ENCODE measurements at places on chromosomes 7 and 10.
A peak's percentile ranks its signal among the peaks of the same experiment; 100 is the strongest.

DNA sequence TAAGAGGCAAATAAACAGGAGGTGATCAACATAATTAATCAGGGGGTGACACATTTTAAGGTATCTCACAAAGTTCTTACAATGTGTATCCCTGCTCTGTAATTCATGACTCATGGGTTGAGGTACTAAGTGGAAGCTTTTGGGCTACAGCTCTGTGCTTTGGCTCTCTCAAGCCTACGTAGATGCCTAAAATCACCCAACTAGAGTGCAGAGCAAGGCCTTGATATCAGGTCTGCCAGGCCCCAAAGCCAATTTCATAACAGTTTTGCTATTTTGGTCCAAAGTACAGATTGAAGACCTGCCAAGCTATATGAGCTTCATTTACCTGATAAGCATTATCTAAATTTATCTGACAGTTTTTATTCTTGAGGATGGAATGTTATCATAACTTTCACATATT lies 175.3 kb upstream of the BET1 start:
- no peak for DNase-seq

DNA sequence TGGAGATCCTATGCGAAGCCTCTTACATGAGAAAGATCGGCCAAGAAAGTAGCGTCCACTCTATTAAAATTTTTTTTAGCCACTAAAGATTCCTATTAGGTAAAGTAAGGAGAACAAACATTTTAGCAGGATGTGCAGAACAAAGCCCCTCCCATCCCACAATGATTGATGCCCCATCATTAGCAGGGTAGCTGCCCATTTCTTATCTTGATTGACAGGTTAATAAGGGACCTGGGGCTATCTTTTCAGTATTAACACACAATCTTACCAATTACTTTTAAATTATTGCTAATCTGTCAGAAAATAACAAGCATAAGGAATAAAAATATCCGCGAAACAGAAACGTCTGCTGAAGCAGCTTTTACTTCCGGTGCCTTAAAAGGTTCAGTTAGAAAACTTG lies 5.1 kb downstream of the FZD8 start:
- DNase-seq, result no peak

- DNase-seq, result no peak
These were observed 44.5 kb upstream of the TRIM8 start for GRCh38 chr10:102599565-102600327.

DNA sequence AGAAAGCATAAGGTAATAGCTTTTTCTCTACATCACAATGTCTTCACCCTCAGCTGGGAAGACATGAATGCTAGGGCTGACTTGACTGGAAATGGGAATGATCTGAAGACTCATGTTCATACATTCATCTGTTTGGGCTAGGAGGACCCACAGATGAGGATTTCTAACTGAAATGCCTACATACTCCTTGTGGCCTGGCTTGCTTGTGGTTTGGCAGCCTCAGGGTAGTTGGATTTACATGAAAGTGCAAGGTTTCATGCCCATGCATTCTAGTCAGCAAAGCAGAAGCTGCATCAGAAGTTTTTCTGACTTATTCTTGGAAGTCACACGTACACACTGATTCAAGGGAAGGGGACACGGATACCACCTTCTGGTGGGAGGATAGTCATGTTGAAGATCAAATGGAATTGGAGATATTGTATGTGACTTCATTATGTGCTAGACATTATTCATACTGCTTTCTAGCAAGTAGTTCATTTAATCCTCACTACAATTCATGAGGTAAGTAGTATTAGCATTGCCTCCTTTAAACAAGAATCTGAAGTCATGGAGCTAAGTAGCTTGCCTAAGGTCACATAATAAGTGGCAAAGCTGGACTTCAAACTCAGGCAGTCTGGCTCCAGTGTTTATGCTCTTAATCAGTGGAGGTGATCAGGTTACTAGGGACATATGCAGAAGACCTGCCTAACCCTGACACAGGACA lies 957.0 kb downstream of the LRMDA start:
- DNase-seq, result no peak

DNA sequence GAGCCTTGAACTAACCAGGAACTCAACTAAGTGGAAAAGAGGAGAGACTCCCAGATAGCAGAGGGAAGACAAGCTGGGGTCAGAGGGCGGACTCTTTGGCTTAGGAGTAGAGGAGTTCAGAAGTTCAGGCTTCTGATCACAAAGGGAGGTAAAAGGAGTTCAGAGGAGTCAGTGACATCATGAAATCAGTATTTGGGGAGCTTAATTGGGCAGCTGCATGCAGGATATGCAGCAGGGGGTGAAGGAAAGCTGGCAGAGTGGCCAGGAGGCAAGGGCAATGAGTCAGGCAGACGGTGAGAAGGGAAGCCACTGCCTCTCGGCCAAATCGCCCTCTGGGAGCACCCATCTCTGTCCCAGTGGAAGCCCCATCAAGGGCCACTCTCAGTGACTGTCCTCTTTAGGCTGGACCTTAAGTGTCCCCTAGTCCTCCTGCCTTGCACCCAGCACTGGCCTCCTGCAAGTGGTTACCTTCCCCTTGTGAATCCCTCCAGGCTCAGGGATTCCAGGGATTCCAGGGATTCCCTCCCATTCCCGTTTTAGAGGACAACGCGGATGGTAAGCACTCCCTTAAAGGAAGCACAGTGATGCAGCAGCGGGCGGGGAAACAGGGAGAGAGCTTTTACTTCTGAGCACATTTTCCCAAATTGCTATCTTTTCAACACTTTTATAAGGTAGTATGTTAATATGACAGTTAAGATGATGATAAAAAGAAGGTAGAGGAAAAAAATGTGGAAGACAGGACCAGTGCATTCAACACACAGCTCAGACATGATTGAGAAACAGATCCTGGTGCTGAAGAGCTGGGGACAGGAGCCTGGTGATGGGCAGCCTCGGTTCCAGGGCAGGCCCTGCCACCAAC lies 72.6 kb downstream of the KCNMA1 start:
- no peak for DNase-seq

- DNase-seq, result no peak
These were observed 390.3 kb downstream of the KCNMA1 start for GRCh38 chr10:77247031-77247990.

- DNase-seq, result no peak
These were observed 67.3 kb upstream of the SHH start for GRCh38 chr7:155879592-155879991.

- no peak for DNase-seq
These were observed 75.8 kb downstream of the C1GALT1 start for GRCh38 chr7:7257899-7258692.

DNA sequence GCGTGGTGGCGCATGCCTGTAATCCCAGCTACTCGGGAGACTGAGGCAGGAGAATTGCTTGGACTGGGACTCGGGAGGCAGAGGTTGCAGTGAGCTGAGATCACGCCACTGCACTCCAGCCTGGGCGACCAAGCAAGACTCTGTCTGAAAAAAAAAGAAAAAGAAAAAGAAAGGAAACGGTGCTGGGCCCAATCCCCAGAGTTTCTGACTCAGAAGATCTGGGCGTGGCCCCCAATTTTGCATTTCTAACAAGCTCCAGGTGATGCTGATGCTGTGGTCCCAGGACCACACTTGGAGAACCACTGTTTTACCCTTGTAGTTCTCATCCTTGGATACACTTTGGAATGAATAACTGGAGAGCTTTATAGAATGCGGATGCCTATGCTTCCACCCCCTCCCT lies 79.0 kb downstream of the C10orf105 start:
- no peak for DNase-seq

DNA sequence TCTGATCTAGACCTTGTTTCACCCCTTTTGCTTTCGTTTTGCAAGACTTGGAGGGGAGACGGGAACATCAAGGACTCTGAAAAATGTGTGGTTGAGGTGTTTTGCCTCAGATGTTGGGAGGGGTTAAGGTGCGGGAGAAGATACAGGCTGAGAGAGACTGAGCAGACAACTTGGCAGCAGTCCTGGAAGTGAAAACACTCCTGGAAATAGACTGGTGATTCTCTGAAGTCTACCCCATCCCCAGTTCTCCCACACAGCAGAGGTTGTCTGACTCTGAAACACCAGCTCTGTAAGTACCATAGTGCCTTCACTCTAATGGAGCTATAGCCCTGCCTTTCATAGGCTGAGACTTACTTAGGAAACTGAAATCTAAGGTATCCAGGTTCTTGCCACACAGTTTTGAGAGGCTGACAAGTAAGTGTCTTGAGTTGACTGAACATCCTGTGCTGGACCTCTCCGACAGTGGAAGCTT lies 152.5 kb downstream of the PPP1R9A start:
- no peak for DNase-seq

DNA sequence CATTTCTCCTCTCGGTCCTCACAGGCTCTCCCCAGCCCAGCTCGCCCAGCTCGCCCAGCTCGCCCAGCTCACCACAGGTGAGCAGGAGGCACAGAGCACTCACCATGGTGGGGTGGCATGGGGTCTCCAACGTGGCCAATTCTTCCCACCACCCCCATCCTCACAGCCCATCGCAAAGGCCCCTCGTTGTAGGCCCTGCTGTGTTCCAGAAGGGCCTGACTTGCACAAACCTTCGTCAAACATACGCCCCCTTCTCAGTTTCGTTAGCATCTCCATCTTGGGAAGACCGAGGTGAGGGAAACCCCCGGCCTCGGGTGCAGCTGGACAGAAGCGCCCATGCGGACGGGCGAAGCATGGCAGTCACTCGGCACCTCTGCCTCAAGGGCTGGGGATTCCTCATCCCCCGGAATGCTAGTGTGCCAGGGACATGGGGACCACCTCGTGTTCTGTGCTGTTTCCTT lies 304.6 kb downstream of the TNS3 start:
- no peak for DNase-seq

- no peak for DNase-seq
These were observed 22.5 kb upstream of the SH3PXD2A start for GRCh38 chr10:103877861-103878260.

DNA sequence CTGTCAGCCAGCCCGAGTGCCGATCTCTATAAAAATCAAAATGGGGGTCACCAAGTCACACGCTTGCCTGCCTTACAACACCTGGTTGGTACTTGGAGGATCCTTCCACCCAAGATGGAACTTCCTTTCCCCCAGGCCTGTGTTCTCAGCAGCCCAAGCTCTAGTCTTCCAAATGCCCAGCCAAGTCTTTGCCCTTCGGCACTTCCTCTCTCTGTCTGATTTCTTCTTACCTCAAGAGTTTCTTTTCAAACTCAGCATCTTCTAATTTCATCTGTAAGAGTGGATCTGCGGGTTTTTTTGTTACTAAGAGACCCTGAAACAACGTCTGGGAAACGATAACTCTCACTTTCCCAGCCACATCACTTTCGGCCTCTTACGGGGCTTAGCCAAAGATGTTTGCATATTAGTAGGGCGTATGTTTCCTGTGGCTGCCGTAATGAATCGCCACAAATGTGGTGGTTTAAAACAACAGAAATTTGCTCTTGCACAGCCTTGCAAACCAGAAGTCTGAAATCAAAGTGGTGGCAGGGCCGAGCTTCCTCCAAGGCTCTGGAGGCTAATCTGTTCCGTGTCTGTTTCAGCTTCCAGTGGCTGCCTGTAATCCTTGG lies 219.9 kb downstream of the TCF7L2 start:
- DNase-seq, result no peak

- DNase-seq, result peak; percentile 17
These were observed 221.6 kb upstream of the MKLN1 start for GRCh38 chr7:131105799-131106680.

DNA sequence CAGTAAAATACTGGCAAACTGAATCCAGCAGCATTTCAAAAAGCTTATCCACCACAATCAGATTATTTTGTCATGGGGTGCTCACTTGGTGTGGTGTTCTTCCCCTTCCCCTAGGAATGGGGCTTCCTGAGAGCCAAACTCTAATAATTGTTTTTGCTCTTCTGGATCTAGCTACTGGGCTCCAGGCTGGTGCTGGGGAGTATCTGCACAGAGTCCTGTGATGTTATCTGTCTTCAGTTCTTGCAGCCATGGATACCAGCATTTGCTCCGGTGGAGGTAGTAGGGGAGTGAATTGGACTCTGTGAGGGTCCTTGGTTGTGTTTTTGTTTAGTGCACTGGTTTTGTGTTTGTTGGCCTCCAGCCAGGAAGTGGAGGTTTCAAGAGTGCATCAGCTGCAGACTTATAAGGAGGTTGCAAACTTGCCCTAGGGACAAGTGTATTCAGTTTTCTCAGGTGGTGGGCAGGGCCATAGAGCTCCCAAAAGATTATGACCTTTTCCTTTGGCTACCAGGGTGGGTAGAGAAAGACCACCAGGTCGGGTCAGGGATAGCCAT lies 308.5 kb upstream of the MAGI2 start:
- no peak for DNase-seq

DNA sequence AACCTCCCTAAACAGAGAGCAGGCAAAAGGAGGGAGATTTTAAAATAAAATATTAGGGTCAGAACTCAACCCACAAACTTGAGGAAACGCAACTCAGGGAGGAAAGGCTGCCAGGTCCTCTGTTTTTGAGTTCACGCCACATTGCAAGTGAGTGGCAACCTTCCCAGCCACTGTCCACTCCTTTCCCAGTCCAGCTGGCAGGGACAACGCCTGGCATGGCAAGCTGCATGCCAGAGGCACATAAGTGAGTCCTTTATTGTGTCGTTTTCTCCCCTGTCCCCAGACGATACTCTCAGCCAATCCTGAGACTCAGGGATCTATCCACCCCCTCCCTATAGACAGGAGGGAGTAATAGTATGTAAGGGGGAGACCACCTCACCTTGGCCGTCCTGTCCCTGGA lies 22.4 kb downstream of the FBXW4 start:
- DNase-seq, result no peak

- no peak for DNase-seq
These were observed 433.6 kb upstream of the GALNT17 start for GRCh38 chr7:70698219-70698832.

DNA sequence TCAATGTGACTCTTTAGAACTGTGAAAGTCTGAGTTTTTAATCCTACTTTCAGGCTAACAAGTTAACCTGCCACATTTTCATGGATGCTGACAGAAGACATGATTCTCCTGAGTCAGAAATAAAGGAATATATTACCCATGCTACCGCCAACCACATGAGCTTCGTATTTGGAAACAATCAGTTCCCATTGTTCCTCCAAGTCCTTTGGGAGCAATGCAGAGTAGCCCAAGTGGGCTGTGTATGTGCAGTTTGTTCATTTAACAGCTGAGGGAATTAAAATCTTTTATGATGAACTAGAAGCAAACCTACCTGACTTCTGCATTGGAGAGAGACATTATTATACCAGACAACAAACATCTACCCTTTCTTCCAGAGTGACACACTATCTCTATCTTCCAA lies 169.3 kb upstream of the BET1 start:
- DNase-seq, result no peak

DNA sequence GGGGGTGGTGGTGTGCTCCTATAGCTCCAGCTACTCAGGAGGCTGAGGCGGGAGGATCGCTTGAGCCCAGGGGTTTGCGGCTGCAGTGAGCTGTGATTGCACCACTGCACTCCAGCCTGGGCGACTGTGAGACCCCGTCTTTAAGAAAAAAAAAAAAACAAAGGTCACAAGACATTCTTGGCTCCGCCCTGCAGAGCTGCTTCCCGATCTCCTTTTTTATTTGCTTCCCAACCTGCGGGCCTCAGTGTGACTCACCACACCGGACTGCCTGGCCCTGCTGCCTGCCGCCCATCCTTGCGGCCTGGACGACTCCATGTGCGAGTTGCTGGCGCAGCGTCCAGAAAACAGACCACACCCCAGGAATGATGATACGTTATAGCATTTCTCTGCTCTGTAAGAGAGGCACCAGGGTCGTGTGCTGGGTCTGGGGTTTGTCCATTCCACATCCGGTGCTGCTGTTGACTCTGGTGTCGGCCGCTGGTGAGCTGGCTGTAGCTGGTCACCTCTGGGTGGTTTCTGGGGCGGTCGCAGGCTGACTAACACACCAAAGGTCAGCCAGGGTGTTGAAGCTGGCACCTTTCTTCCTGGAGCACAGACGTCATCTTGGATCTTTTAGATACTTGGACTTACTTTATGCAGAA lies 123.6 kb downstream of the TCF7L2 start:
- DNase-seq, result no peak

GRCh38 chr10:94549221-94549620 lies 3.6 kb downstream of the HELLS start:
- DNase-seq, result no peak
